ENCODE measurements at places on chromosomes 7 and 10.

DNA sequence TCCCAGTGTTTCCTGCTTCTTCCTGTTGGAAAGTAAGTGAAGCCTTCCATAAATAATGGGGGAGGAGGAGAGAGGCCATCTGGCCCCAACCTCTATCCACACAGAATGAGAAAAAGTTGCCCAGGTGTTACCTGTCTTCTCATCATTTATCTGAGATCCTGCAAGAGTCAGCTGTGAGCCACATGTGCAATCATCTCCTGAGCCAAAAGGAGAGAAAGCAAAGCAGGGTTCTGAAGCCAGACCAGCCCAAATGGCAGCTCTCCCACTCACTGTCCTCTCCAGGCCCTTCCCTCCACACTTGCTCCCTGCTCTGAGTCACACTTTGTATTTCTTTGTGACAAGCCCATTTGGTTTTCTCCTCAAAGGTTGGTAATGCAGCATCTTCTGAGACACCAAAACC, 65.9 kb downstream of the FAM204A start:
- no peak for DNase-seq

- peak; percentile 91 for DNase-seq
Observed at GRCh38 chr7:134619627-134620331, 26.9 kb upstream of the BPGM start.

- DNase-seq: no peak
Observed at GRCh38 chr10:49331431-49331830, 32.5 kb downstream of the C10orf71 start.

DNA sequence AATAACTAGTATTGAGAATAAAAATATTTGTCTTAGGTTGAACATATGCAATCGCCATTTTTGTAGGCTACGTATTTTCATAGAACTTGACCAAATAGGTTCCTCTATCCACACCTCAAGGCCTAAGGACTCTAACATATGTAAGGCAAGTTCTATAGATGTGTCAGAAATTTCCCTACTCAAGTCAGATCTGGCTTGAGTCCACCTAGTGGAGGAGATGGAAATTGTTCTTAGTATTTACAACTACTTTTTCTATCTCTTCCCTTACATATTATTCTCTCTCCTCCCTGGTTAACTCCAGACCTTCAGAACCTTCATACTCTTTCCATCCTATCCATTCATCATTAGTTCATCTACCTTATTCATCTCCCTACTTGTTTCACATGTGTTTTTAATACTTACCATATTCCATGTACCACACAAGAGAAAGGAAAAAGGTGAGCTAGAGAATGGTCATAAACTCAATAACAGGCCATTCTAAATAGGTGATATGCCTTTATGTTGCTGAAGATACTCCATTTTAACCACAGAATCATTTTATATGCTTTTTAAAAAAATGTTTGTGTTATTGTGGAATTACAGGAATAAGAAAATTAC, 174.5 kb upstream of the HDAC9 start:
- DNase-seq: peak; percentile 71

DNA sequence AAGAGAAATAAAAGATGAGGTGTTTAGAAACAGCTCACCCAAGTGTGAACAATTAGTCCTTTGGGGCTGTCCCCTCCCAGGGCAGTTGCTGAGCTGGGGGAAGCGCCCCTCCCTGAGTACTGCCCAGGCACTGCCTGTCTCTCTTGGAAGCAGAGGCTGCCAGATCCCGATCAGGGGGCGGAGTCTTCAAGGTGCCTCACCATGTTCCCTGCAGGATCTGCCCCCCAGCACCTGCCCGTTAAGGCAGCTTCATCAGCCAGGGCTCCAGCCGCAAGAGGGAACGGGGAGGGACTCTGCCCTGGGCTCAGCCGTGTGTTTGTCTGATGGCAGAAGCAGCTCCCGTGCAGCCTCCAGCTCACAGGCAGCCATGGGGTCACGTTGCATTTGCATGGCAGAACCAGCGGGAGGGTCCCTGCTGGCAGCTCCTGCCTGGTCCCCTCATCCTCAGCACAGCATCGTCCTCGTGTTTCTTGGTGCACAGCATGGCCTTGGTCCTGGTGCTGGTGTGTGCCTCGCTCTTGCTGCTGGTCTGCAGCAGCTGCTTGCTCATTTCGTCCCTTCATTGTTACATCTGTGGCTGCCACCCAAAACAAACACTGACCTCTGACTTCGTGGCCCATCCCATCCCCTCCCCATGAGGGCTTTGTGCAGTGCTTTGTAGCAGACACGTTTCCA, 10.7 kb upstream of the DPYSL4 start:
- DNase-seq: no peak

DNA sequence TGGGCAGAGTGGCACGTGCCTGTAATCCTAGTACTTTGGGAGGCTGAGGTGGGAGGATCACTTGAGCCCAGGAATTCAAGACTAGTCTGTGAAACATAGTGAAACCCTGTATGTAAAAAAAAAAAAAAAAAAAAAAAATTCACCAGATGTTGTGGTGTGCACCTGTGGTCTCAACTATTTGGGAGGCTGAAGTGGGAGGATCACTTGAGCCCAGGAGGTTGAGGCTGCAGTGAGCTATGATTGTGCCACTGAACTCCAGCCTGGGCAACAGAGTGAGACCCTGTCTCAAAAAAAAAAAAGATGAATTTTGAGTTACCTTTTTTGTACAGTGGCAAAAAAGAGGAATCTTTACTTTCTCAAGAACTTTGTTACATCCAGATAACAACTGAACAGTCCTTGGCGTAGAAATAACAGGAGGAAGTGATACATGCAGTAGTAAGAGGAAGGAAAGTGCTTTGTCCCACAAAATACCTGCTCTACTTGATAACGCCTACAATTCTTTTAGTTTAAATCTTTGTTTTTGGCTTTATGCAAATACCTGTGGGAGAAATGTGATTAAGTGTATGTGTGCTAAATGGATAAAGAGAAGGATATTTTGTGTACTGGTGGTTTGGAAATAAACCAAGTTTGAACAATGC, 29.3 kb downstream of the SPAG6 start:
- no peak for DNase-seq

GRCh38 chr7:120207037-120207436, 65.9 kb upstream of the KCND2 start:
- no peak for DNase-seq

DNA sequence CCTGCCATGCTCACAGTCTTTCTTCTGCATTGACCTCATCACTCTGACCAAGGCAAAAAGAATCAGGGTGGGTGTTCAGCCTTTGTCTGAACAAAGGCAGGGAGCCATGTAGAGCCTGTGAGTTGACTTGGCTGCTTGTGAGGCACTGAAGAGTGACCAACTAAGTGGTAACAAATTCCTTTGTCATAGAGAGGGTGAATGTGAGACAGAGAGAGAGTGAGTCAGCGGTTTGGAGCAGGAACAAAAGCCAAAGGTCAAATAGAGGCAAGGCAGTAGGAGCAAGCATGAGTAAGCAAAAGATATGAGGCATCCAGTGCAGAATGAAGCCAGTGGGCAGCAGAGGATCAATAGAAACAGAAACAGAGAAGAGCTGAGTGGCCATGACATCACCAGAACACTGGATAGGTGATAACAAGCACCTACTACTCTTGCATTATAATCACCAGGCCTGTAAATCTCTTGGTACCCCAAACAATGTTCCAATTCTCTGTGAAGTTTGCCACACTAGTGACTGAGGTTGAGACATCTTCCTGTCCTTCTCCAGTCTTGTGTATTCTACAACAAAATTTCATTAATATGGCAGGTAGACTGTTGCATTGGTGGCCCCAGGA, 116.2 kb upstream of the LAMB4 start:
- peak; percentile 98 for DNase-seq

DNA sequence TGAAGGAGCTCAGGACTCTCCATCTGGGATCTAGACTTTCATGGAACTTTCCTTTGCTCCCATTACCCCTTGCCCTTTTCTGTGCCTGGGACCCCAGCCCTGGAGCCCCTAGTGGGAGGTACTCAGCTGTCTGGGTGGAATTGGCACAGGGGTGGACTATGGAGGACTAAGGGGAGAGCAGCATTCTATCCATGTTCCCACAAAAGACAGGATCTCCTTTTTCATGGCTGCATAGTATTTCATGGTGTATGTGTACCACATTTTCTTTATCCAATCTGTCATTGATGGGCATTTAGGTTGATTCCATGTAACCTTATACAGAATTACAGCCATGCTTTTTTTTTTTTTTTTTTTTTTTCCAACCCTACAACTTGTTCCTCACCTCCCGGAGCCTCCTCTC, 89.1 kb downstream of the GALNT17 start:
- no peak for DNase-seq

- peak; percentile 69 for DNase-seq
Observed at GRCh38 chr10:122181876-122182275, 89.2 kb upstream of the BTBD16 start.

- no peak for DNase-seq
Observed at GRCh38 chr7:50349963-50350944, 45.7 kb downstream of the IKZF1 start.

- DNase-seq: no peak
Observed at GRCh38 chr10:90924552-90924951, 3.7 kb upstream of the ANKRD1 start.

DNA sequence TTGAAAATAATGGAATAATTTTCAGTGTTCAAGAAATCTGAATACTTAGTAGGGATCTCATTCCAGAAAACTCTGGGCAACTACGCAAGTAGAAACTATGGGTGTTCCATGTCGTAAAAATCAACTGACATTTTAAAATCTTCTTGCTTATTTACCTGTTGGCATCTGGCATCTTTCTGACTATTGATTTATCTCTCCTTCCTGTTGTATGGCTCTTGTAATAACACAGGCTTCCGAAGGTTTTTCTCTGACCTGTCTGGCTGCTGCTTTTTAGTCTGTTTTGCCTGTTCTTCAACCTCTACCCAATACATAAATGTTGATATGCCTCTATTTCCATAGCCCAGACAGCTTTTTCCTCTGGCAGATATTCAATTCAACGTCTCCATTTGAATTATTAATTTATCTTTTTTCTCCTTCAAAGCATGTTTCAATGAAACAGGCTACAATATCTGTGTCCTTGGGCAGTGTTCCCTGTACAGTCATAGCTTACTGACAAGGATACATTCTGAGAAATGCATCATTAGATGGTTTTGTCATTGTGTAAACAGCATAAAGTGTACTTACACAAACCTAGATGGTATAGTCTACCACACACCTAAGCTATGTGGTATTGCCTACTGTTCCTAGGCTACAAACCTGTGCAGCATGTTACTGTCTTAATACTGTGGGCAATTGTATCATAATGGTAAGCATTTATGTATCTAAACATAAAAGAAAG, 105.9 kb upstream of the ETV1 start:
- DNase-seq: peak; percentile 1

GRCh38 chr7:99112097-99112496, 31.8 kb downstream of the SMURF1 start:
- DNase-seq: no peak

DNA sequence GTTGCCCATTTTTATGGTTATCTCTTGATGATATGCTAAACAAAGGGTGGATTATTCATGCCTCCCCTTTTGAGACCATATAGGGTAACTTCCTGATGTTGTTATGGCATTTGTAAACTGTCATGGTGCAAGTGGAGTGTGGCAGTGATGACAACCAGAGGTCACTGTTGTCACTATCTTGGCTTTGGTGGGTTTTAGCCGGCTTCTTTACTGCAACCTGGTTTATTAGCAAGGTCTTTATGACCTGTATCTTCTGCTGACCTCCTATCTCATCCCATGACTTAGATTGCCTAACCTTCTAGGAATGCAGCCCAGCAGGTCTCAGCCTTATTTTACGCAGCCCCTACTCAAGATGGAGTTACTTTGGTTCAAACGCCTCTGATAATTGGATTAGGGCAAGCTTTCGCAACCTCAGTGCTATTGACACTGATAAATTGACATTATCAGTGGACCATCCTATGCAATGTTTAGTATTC, 36.9 kb downstream of the BAG3 start:
- DNase-seq: no peak

DNA sequence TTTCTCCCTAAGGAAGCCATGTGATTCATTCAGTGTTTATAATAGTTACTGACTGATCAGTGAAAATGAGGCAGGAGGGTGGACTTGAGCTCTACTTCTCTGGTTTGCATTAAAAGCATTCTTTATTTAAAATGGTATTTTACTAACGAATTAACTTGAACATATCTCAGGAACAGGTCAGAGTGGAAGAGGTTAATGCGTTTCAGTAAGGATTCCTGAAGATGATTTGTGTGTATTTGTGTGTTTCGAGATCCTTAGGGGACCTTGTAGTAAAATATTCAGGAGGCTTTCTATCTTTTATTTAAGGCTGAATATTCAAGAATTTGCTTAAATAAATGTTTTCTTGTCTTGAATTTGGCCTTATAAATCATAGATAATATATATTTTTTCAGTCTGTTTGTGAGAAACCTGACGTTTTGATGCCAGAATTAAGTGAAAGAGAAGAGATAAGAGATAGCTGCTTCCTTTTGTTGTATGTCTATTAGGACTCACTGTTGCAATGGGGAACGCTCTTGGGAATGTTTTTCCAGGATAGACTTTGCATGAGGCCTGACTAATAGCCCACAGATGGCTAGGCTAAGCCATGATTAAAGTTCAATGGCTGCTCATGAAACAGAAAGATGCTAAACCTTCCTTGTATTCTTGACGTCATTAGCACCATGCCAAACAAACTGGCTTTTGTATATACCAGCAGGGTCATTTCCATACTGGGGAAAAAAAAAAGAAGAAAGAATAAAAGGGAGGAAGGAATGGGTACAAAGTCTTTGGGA, 93.8 kb upstream of the MTPN start:
- DNase-seq: no peak

DNA sequence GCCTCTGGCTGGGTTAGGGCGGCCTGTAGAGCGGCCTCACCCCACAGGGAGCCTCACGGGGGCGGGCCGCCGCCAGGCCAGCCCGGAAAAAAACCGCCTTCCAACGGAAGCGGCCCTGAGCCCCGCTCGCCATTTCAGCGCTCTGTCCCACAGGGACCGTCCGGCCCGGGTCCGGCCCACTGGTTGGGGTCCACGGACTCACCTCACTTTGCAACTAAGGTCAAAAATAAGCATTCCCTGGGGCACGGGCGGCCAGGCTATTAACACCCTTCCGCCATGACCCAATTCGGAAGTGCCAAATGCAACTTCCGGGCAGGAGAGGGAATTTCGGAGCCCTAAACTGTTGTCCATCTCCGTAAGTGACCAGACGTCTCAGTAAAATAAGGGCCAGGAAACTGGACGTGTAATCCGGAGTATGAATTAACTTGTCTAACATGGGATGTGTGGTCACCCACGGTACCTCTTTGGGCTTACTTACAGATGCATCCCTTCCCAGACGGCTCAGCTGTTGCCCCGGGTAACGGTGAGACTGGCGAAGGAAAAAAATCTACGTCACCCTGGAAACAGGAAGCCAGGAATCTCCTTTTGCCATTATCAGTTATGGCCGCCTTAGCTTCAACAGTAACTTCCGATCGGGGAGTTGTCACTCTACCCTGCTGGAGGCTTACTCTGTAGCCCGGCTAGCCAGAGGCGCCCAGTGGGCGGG, at the start of gene BBIP1:
BBIP1 (minus strand) TSS at position 538 of the 706 bp plus-strand sequence. CDS start 1,023 bp downstream, outside the sequence.
- DNase-seq: peak; percentile 100

- DNase-seq: peak; percentile 51
Observed at GRCh38 chr10:87546971-87547413, 42.3 kb downstream of the MINPP1 start.

DNA sequence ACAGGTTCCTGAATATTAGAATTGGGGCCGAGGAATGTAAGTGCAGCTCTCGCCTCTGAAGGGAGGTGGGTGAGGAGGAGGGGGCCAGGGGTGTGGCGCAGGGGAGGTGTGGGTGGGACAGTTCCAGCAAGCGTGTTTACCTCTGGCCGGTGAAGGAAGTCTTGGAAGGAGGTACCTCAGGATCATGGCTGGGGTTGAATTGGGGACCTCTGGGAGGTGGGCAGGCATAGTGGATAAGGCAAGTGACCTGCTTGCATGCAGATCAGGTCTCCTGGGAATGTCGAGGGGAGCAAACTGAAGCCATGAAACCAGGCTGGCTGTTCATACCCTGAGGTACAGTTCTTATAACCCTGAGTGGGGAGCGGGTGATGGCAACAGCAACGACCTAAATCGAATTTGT, 2.0 kb downstream of the ZNF775 start:
- DNase-seq: no peak

Measured in fibroblast of the aortic adventitia (primary cell).